Stimulated activated CD8-positive, alpha-beta memory T cell treated with anti-CD3 and anti-CD28 coated beads, Interleukin-2, amount 100 ng/mL, for 1 hour (primary cell): ENCODE measurements at places on chromosomes 7 and 10.

GRCh38 chr10:31582365-31583052 is 263.5 kb downstream of the ZEB1 start:
- no peak for DNase-seq

GRCh38 chr10:94217411-94217810 is 145.3 kb downstream of the NOC3L start:
- no peak for DNase-seq

GRCh38 chr10:2978111-2978510 is 89.2 kb upstream of the PFKP start:
- no peak for DNase-seq

- no peak for DNase-seq
Observed at GRCh38 chr7:122549578-122549977, 149.3 kb downstream of the RNF133 start.

DNA sequence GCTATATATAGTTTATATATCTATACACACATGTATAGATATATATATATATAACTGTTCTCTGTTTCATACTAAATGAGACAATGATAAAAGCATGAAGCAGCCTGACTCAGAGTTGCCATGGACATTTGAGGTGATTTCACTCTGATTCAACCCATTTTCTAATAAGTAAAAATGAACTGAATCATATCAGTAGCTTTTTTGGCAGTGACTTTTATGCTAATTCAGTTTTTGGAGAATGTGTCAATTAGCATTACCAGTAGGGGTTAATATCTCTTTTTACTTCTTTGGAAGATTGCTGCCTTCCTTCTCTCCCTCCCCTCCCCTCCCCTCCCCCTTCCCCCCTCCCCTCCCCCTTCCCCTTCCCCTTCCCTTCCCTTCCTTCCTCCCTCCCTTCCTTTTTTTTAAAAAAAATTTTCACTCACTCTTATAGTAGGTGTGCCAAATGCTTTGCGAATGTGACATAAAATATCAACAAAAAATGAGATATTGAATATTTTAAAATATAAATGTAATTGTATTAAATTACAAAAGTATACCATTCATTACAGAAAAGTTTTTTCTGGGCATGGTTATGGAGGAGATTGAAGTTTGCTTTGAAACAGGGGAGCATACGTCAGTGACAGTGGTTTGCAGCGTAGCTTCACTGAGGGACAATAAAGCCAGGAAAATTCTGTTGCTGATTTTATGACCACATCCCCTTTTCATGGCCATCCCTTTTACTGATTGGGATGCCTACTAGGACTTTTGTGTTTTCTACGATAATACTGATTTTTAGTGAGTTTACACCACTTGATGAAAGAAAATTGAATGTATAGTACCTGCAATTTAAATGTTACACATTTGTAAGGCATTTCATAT is 64.0 kb upstream of the KLF6 start:
- no peak for DNase-seq

DNA sequence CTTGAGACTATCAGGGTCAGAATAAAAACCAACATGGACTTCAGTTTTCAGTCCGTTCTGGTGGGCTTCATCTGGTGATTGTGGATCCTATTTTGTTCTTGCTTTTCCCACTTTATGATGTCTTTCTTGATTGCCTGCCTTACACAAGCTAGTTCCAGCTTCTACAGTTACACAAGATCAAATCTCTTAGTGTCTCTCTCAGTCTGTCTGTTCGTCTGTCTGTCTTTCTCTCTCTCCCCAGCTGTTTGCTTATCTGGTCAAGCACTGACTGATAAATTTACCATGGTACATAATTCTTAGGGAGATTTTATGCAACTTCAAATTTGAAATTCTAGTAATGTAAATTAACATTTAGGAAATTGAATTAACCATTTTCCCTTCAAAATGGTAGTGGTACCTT is 35.8 kb downstream of the TAX1BP1 start:
- DNase-seq = no peak

DNA sequence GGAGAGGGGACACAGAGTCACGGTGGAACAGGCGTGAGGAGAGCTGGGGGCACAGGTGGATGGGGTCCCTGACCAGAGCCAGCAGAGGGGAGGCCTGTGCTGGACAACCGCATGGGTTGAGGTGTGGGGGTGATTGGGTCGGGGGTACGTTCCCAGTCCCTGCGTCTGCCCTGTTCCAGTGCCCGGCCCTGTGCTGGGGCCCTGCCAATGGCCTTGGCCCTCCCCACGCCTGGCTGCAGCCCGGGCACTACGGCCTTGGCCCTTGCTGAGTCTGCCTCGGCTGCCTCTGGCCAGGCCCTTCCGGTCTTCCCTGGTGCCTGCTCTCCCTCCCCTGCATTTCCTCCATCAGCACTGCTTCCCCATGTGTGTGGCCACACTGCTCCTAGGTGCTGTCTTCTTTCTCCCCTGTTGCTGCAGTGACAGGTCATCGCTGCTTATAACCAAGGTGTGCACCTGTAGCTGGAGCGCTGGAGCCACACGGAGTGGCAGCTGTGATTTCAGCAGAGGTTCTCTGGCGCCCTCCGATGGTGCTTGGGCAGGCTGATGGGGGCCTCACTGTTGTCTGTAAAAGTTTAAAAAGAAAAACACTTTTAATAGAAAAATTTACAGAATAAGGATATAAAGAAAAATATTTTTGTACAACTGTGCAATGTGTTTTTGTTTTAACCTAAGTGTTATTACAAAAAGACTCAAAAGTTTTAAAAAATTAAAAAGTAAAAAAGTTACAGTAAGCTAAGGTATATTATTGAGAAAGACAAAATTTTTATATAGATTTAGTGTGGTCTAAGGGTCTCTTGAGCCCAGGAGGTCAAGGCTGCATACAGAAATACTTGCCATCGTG is 45.2 kb upstream of the BHLHA15 start:
- peak; percentile 5 for DNase-seq

DNA sequence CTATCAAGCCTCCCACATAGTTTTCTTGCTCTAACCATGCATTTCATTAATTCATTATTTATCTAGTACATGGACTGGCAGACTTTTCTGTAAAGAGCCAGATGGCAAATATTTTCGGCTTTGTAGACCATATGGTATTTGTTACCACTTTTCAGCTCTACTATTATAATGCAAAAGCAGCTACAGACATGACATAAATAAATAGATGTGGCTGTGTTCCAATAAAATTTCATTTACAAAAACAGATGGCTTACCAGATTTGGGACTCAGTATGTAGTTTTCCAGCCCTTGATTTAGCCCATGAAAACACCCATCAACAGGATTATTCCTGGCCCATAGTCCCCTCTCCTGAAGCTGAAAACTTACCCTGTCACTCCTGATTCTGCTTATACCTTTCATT is 32.1 kb downstream of the PLCE1 start:
- no peak for DNase-seq

- DNase-seq = no peak
Observed at GRCh38 chr7:256461-256940, 33.5 kb upstream of the FOXL3 start.

DNA sequence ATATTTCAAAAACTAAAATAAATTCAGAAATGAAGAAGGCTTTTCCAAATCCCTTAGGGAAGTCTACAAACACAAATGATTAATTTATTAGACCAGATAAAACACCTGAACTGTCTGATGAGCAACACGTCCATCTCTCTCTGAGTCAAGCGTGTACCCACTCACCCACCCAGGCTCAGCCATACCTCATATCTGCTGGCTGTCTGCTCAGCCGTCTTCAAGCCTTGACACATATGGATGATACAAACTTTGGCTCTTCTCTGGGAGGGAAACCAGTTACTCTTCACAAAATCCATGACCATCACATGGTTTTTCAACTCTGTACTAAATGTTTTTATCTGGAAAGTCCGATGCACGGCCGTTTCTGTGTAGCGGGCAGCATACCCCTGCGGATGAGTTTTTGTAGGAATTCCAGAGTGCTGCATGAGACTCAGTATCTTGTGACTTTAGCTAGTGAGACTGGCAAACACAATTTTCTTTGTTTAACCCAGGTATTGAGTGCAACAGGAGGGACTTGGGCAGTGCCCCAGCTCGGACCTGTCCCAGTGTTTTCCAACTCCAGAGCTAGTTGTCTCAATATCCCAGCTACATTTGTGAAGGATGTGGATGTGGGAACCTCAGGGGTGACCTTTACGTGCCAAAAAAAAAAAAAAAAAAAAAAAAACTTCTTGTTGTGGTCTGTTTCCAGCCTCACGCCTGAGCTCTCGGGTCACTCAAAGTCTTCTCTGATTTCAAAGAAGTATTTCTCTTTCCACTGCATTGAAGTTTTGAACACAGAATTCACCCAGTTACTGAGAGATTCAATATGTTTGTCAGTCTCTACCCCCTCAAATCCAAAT is at the start of gene C10orf90:
TSS of gene C10orf90 (minus strand) at position 638 of the 839 bp plus-strand sequence. CDS start at position 425, 213 bp downstream.
- no peak for DNase-seq

DNA sequence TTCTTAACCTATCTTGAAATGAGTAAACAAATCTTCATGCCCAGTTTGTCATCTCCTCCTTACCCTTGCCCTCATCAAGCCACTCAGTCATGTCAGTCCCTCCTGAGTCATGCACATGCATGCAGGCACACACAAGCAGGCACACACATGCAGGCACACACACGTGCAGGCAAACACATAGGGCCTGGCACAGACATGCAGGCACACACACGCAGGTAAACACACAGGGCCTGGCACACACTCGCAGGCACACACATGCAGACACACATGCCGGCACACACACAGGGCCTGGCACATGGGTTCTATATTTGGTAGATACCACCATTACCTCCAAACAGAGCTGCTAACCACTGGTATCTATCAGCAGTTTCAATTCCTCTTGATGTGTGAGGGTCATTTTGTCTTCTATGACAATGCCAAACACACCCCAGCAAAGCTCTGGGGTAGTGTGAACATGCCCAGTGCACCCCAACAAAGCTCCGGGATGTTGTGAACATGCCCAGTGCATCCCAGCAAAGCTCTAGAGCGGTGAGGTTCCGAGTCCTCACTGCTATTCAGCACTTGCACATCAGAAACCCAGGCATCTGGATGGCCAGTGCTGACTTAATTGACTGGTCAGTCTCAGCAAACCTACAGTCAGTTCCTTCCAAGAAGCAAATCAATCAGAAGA is 563.8 kb downstream of the PTPRN2 start:
- DNase-seq = no peak

- no peak for DNase-seq
Observed at GRCh38 chr7:131546126-131546525, 10.3 kb downstream of the PODXL start.

- no peak for DNase-seq
Observed at GRCh38 chr7:83441-83840, 108.9 kb upstream of the FAM20C start.

DNA sequence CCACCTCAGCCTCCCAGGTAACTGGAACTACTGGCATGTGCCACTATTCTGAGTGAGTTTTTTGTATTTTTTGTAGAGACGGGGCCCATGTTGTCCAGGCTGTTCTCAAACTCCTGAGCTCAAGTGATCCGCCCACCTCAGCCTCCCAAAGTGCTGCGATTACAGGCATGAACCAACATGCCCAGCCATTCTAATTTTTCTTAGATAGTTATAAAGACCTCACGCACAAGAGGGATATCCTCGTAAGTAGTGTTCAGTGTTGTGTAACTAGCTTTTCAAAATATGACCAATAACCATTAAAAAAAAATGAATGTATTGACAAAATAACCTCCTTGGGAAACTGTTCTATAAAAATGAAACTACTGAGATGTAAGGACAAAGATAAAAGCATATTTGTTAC is 90.5 kb upstream of the FERD3L start:
- no peak for DNase-seq

DNA sequence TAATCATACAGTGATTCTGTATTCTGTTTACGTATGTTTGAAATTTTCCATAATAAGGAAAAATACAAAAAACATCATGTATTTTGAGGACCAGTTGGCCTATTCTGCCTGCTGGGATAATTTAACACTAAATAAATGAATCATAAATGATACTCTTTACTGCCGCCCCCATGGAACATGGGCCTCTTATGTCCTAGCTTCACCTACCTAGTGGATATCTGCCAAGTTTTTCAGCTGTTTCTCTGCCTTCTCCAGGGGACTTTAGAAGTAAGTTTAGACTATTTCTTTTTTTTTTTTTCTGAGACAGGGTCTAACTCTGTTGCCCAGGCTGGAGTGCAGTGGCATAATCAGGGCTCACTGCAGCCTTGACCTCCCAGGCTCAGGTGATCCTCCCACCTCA is 10.4 kb downstream of the NFE2L3 start:
- DNase-seq = no peak

GRCh38 chr7:1108264-1108920 is 20.5 kb downstream of the GPER1 start:
- DNase-seq = no peak

- no peak for DNase-seq
Observed at GRCh38 chr10:16945593-16945992, 128.4 kb upstream of the RSU1 start.

DNA sequence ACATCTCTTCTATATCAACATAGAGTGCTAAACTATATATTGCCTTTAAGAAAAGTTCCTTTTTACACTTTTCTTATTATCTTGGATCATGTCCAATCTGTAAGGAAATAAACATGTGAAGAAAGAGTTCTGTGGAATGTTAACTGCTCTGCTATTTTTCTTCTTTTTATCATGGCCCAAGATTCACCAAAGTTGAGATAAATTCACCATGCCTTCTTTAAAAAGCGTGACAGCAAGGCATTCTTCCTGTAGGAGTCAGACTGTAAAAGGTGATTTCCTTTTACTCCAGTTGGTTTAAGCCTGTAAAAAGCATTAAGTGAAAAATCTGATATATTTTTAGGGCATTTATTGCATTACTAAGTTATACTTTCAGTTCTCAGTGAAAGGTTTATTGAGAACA is 165.7 kb upstream of the FZD1 start:
- DNase-seq = no peak

DNA sequence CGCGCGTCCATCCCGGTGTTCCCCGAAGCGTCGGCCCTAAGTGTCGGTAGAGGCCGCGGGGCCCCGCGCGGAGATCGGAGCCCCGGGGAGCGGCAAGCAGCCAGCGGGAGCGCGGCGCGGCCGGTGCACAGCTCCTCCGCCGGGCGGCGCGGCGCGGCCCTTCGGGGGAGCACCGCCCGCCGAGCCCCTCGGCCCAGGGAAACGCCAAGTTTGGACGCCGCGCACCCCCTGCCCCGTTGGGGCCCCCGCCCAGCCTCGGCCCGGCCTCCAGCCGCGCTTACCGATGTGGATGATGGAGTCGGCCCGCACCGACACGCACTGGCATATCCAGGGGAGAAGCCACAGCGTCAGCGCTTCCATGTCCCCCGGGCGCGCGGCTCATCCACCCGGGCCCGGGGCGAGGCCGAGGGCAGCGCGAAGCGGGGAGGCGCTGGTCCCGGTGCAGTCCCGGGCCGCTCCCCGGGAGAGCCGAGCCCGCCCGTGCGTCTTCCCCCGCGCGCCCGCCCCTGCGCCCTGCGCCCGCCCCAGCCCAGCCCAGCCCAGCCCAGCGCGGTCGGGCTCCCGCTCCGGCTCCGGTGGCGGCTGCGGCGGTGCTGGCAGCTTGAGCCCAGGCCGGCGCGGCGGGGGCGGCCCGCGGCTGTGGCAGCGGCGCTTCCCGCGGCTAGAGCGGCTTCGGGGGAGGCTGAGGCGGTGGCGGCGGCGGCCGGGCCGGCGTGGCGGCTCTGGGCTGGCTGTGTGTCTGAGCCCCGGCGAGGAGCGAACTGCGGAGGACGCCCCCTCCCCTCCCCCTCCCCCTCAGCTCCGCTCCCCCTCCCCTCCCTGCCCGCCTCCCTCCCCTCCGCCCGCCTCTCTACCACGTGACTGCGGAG is at the start of gene GRID1:
TSS of gene GRID1 (minus strand) at position 763 of the 869 bp plus-strand sequence.
- no peak for DNase-seq
